ENCODE measurements at places on chromosomes 7 and 10.

- DNase-seq, result no peak
Measured at GRCh38 chr10:8129438-8129837, 75.0 kb downstream of the GATA3 start.

DNA sequence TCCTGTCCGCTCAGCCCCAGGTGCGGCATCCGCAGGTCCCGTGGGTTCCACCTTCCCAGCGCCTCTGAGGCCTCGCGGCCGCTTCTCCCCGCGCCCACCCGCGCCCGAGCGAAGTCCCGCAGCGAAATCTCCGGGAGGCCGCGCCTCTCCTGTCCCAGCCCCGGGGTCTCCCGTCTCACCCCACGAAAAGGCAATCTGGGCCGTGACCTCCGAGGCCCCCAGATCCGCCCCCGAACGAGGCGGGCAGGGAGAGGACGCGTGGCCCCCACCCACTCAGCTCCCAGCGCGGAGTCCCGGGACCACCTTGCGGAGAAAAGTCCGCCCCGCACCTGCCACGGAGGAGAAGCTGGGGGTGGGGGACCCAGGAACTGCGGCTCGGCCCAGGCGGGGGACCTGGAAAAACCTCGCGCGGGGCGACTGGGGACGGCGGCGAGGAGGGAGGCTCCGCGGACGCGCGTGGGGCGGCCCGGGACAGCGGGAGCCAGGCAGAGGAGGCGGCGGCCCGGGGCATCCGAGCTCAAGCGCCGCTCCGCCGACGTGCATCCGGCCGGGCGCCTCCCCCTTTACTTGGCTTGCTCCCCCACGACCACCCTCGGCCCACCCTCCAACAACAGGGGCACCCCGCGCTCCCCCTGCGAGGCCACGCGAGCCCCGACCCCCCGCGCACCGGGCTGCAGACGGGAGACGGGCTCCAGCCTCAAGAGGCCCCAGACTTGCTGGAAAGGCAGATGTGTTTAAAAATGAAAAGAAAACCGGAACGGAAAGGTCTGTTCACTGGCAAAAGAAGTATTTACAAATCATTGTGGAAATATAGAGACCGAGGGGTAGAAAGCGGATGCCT lies 33.0 kb upstream of the RNF32 start:
- DNase-seq, result no peak

DNA sequence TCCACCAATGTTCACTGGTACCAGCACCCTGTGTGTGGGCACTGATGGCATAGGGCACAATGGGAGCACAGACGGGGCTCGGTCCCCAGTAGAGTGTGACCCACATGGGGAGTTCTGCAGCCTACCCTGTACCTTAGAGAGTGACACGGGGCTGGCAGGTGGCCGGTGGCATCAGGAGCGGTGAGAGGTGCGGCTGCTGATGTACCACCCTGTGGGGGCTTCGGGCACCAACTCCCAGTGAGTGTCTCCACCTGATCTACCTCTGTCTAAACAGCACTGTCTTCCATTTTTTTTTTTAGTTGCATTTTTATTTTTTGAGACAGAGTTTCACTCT lies 4.1 kb downstream of the JAKMIP3 start:
- no peak for DNase-seq

DNA sequence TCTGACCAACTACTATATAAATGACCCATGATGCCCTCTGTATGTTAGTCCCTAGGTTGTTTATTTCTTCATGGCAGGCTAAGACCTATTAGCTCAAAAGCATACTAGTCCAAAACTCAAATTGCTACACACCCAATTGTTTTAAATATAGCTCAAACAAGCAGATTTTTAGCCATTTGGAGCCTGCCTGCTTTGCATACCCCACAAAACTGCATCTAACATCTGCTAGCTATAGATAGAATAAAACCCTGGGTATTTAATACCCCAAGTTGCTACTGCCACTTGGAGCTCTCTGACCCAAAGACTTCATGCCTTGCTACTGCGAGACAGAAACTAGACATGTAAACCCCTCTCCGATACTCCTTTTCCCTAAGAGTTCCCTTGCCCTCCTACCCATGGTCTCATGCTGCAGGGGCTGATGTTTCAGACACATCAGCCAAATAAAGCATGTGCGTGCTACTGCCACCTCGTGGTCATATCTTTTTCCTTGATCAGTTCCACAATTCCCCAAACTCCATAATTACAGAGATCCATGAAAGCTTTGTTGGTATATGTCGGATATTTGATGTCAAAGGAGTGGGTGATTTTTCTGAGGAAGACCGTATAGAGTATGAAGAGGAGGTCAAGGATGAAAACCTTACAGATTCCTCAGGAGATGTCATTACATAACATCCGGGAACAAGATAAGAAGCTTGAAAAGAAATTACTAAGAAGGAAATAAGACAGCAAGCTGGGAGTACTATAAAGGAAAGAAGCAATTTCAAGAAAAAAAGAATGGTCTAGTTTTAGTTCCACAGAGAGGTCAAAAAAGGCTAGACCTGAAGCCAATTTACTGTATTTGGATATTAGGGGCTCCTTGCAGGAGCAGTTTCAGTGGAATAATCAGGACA lies 386.6 kb downstream of the SH2D4B start:
- DNase-seq, result no peak

DNA sequence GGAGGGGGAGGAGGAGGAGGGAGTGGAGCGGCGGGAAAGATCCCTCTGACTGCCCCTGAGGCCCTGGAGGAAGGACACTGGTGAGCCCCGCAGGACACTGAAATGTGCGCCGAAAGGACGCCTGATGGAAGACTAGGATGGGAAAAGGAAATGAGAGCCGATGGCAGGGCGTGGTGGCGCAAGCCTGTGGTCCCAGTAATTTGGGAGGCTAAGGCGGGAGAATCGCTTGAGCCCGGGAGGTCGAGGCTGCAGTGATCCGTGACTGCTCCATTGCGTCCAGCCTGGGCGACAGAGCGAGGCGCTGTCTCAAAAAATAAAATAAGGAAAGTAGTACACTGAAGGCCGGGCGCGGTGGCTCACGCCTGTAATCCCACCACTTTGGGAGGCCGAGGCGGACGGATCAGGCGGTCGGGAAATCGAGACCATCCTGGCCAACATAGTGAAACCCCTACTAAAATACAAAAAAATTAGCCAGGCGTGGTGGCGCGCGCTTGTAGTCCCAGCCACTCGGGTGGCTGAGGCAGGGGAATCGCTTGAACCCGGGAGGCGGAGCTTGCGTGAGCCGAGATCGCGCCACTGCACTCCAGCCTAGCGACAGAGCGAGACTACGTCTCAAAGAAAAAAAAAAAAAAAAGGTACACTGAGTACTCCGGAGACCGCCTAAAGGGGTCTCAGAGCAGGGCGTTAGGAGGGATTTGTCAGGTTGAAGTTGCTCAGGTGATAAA lies 561 bp upstream of the HNRNPF start:
- DNase-seq, result peak; percentile 42

DNA sequence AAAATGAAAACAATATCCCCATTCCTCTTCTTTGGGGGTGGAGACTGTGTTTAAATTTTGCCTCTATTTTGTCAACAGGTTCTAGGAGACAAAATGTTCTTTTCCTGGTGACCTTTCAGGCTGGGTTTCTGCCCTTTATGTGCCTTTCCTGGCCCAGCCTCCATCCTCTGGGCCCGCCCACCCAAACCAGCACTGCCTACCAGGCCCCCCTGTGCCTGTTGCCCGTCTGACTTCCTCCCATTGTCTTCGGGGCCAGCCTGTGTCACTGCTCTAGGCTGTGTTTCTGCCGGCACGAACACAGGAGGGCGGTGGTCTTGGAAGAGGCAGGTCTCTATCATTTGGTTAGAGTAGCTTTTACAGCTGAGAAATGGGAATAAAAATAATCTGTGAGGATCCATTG lies 13.9 kb downstream of the TSPAN14 start:
- DNase-seq, result no peak

DNA sequence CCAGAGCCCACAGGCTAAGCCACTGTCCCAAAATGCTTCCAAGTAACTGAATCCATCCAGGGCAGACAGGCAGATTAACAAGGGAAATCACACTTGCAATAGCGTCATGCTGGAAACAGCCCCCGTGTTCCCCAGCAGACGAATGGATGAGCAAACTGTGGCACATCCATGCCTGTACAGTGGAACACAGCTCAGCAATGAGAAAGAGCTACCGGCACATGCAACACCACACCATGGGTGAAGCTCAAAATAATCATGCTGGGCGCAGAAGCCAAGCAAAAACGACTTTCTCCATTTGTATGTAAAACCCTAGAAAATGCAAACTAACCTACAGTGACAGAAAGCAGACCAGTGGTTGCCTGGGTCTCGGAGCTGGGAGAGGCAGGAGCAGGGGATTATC lies 153.1 kb downstream of the SLIT1 start:
- DNase-seq, result no peak

GRCh38 chr10:111756217-111757061 lies 427.1 kb downstream of the GPAM start:
- no peak for DNase-seq

- DNase-seq, result no peak
Measured at GRCh38 chr10:118504467-118505205, 90.8 kb downstream of the PRLHR start.

DNA sequence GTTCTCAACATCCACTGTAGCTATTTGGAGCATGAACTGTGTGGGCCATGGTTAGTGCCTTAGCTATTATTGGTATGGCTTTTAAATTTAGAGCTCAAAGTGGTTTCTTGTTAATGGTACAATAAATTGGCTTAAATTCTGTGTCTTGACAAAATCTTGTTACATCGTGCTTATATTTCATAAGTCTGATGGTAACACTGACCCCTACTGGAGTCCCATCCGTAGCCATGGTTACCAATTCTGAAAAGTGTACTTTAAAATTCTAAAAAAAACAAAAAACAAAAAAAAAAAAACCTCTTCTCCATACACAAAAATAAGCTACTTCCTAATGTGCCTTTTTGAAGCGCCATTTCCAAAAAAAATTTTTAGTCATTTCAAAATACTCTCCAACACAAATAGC lies 6.4 kb upstream of the RPP30 start:
- no peak for DNase-seq

DNA sequence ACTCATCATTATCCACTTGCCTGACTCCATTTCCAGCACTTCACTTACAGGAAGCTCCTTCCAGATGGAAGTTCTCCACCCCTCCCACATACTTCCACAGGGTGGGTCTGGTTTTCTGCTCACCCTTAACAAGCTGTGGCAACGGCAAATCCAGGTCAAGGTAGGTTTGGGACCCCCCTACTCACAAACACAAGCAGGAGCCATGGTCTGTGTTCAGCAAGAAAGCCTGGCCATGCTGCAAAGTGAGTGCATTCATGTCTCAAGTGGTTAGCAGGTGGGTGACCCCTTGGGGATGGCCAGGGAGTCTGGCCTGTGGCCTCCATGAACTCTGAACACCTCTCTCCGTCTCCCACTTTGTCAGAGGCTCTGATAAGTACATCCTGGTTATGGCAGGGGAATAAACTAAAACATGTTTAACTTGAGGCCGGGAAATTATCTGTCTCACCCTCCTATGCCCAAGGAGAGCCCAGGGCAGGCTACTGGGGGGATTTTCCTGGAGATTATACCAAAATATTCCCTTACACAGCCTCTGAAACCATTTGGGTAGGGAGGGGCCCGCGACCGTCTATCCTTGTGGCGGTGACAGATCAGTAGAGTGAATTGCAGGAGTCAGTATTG lies 844 bp downstream of the XPNPEP1 start:
- DNase-seq, result no peak

GRCh38 chr10:43198682-43199005 lies 60.4 kb downstream of the CSGALNACT2 start:
- no peak for DNase-seq

DNA sequence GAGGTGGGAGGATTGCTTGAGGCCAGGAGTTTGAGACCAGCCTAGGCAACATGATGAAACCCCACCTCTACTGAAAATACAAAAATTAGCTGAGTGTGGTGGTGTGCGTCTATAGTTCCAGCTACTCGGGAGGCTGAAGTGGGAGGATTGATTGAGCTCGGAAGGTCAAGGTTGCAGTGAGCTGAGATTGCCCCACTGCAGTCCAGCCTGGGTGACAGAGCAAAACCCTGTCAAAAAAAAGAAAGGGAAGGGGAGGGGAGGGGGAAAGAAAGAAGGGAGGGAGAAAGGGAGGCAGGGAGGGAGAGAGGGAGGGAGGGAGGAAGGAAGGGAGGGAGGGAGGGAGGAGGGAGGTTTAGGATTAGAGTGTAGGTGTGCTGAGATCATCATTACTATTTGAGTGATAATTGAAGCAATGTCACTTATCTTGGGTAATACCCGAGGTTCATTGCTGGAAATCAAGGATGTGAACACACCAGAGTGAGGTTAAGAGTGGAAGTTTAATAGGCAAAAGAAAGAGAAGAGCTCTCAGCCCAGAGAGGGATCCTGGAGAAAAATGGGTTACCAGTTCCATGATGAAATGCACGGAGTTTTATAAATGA lies 27.6 kb downstream of the VCL start:
- no peak for DNase-seq

- DNase-seq, result no peak
Measured at GRCh38 chr7:43385856-43386255, 197.1 kb upstream of the STK17A start.

DNA sequence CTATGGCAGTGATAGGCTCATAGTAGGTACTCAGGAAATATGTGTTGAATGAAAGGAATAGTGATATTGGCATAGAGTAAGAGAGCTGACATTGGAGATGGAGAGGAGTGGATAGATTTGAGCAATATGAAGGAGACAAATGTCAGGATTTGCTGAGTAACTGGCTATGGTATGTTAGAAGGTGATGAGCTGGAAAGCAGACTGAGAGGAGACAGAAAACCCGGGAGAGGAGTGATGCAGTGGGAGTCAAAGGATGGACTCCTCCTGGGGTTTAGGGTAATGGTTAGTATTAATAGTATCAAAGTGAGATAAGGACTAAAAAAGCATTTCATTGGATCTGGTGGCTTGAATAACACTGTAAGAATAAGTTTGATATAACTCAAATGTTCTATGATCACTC lies 64.8 kb downstream of the CD36 start:
- DNase-seq, result no peak

- no peak for DNase-seq
Measured at GRCh38 chr7:142196066-142196840, 61.6 kb downstream of the PRSS58 start.

DNA sequence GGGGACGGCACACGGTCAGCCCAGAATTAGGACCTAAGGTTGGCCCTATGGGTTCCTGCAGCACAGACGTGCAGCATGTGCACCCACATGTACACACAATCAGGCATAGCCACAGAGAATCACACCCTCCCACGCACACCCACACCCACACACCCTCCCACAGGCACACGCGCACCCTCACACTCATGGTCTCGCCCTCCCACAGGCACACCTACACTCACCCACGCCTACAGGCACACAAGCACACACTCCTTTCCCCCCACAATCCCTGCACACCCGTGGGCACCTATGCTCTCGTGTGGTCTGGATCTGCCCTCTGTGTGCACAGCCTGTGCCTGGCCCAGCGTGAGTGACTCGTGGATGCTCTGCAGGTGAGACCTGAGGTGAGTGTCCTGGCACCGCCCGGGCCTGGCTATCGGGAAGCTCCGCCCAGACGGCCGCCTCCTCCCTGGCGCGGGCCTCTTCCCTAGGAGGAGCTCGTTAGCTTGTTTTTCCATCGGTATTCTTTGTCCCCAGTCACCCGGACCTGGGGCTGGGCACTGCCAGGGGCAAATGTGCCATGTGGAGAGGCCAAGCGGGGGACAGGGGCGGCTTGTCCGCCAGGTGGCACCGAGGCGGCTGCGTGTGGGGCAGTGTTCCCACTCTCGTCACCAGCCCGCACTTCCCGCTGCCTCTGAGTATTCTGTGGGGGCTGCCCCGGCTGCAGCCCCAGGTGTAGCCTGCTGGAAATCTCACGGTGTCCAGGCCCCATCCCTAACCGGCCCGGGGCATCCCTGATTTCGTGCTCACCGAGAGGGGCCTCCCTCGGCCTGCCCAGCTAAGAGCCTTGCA lies 110.2 kb upstream of the FAM20C start:
- DNase-seq, result no peak
